ENCODE measurements at places on chromosomes 16 and 17. TPM values are rescaled to one million over a fixed set of nuclear protein-coding genes. Genes with fewer than 3 reads are reported as not detected.

Gene HNF1B
- total RNA-seq = not detected

Gene SLC46A1
- total RNA-seq = 44.7 TPM

Gene KRTAP4-5
- total RNA-seq = not detected

Gene C1QTNF1
- total RNA-seq = not detected

DNA sequence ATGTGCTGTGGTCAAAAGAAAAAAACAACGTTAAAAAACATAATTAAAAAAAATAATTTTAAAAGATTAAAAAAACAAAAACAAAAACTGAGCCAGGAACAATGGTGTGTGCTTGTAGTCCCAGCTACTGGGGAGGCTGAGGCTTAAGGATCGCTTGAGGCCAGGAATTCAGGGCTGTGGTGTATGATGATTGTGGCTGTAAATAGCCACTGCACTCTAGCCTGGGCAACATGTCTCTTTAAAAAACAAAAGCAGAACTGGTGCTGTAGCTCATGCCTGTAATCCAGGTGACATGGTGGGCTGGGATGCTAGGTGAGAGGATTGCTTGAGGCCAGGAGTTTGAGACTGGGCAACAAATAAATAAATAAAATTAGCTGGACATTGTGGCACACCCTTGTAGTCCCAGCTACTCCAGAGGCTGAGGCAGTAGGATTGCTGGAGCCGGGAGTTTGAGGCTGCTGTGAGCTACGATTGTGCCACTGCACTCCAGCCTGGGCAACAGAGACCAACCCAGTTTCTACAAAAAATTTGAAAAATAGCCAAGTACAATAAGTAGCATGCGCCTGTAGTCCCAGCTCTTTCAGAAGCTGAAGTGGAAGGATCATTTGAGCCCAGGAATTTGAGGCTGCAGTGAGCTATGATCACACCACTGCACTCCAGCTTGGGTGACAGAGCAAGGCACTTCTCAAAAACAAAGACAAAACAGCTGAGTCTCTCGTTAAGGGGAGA, 43.6 kb downstream of the NFATC3 start:
- peak; percentile 15 for DNase-seq

- DNase-seq = no peak
These were observed 22.2 kb downstream of the TAC4 start for GRCh38 chr17:49825645-49826044.

DNA sequence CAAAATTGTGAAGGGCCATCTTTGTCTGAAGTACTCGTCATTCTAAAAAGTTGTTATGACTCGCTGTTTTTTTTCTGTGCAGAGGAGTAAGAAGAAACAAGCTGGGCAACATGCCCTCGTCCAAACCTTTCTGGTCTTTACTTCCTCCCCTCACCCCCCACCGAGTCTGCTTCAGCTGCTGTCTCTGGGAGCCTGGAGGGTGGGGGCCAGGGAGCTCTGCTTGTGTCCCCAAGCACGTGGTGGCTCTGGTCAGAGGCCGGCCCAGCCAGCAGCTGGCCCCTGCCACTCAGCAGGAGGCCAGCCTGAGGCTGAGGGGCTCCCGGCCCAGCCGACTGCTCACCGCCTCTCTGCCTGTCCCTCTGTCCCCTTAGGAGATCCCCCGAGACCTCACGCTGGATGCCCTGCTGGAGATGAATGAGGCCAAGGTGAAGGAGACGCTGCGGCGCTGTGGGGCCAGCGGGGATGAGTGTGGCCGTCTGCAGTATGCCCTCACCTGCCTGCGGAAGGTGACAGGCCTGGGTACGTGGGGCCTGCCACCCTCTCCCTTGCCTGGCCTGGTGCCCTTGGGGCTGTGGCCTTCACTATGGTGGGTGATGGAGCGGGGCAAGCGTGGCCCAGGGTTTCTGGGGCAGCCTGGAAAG, 53.7 kb upstream of the LGALS9 start:
- no peak for DNase-seq

GRCh38 chr17:38621538-38621937, 15.8 kb upstream of the SRCIN1 start:
- no peak for DNase-seq

DNA sequence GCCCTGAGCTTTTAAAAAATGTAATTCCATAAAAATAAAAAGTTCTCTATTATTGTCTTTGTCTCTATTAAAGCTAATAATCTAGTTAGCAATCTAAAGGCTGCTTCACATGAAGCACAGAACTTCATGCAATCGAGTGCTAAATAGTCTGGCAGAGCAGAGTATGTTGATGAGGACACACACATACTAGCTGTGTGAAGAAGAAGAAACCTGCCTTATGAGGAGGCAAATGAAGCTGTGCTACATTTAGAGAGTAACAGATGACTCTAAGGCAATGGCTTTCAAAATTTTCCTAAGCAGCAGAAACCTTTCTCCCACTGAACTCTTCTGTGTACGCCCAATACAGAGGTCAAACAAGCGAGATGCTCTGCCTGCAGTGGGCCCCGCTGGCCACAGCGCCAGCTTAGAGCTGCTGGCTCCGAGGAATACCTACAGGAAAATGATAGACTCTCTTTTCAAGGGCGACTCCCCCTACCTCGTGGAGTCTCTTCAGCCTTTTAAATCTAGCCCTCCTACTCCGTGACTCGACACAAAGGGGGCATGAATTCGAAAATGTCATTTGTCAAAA, 39.2 kb downstream of the GNA13 start:
- peak; percentile 58 for DNase-seq

Gene CXCL16
- total RNA-seq = not detected

DNA sequence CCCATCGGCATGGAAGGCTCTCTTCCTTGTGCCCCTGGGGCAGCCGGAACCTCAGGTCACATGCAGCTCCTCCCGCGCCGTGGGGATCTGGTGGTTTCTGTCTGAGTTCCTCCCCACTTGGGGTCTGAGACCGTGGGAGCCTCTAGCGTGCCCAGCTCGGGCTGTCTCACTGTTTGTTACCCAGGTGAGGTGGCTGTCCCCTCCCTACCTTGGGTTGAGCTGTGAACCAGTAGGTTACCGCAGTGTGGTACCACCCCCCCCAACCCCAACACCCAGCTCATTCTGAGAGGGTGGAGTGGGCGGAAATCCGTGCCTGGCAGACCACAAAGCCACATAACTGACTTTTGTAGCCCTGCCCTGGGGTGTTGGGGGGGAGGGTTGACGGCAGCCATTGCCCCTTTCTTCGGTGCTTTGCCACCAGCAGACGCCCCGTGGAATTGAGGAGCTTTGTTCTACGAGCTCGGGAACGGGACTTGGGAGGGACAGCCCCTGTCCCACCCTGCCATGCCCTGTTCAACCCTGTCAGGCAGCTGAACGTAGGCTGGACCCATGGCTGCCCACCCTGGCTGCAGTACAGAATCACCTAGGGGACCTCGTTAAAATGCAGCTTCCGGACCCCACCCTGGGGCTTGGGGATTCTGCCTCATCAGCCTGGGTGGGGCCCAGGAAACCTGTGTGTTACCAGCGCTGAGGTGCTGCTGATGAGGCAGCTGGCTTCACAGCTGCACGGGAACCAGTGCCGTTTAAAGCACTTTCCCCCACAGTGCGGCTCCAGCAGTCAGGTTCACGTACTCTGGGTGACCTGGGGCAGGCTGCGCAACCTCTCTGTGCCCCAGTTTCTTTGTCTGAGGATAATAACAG, 18.5 kb downstream of the RAP1GAP2 start:
- DNase-seq = no peak

DNA sequence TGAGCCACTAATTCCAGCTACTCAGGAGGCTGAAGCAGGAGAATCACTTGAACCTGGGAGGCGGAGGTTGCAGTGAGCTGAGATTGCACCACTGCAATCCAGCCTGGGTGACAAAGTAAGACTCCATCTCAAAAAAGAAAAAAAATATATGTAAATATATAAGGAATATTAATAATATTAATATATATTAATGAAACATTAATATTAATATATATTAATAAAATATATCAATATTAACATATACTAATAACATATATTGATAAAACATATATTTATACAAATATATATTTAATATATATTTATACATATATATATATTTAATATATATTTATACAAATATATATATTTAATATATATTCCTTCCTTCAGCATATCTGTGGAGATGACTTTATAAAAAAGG, 338.0 kb downstream of the NPIPA8 start:
- no peak for DNase-seq

- no peak for DNase-seq
These were observed 1.1 kb downstream of the SMIM5 start for GRCh38 chr17:75634376-75634740.

- peak; percentile 15 for DNase-seq
These were observed 841 bp downstream of the C16orf89 start for GRCh38 chr16:5064915-5065314.

GRCh38 chr16:24609417-24609739, 70.0 kb downstream of the RBBP6 start:
- DNase-seq = no peak

- no peak for DNase-seq
These were observed 40.7 kb upstream of the DLX4 start for GRCh38 chr17:49928126-49928800.

- DNase-seq = no peak
These were observed 1.5 kb downstream of the PPM1E start for GRCh38 chr17:58757162-58757613.

Gene NDRG4
- total RNA-seq = 9.5 TPM

GRCh38 chr16:25109643-25110042, 1.9 kb upstream of the LCMT1 start:
- peak; percentile 16 for DNase-seq

DNA sequence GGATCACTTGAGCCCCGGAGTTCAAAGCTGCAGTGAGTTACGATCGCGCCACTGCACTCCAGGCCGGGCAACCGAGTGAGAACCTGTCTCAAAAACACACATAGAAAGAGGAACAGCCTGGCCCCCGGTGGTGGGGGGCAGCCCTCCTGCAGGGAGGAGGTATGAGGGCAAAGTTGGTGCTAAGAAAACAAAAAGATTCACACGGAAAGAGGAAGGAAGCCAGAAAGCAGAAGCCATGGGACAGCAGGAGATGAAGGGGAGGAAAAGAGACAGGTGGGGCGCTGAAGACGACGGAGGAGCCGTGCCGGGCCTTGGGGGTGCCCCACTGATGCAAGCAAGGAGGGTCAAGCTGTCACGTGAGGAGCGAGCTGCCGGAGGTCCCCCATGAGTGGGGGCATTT, 8.2 kb upstream of the C16orf74 start:
- DNase-seq = no peak

DNA sequence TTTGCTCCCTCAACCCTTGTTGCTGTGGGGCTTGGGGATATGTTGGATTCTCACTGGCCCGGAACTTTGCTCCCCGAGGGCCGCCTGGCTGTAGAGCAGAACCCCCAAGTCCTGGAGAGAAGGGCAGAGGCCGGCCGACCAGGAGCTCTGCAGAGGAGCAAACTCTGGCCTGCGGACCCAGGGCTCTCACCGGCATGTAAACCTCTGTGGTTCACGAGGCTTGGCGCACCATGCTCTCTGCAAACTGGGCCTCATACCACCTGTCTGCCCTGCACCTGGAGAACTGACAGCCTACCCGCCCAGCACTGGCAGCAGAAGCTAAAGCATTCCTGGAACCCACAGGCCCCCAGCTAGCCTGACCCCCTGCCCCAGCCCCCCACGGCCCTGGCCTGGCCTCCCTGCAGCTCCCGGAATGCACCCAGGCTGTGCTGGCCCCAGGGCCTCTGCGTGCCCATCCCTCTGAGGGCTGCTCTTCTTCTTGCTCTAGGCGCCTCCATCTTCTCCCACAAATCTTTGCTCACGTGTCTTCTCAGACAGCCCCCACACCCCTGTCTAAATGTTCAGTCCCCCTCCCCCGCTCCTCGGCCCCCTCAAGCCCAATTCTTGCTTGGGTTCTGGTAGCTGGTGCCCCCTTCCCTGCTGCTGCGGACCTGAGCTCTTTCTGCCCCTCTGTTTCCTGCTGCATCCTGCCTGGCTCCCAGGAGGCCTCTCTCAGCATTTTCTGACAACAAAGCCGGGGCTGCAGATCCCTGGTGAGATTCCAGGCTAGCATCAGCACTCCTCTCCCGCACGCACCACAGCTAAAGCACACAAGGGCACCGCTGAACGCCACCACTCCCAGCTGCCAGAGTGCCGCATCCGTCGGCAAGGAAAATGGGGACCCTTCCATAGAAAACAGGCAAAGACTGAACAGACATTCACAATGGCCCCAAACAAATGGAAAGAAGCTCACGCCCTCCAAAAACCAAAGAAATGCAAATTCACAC, 23.3 kb downstream of the ACTG1 start:
- DNase-seq = no peak

DNA sequence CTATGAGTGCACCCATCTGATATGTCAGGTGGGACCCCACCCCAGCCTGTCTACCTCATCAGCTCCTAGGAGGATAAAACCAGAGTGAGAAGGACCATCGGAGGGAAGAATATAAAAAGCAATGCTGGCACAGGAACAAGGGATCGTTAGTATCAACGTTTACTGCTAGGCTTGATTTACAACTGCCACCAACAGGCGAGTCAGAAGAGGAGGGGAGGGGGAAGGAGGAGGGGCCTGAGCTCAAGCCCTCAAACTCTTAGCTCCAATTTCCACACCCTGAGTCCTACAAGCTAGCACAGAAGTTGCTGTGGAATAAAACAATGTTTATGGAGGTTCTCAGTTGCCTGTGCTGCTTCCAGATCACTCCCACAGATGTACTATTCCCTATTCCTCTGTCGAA, 234.5 kb downstream of the C16orf78 start:
- no peak for DNase-seq

DNA sequence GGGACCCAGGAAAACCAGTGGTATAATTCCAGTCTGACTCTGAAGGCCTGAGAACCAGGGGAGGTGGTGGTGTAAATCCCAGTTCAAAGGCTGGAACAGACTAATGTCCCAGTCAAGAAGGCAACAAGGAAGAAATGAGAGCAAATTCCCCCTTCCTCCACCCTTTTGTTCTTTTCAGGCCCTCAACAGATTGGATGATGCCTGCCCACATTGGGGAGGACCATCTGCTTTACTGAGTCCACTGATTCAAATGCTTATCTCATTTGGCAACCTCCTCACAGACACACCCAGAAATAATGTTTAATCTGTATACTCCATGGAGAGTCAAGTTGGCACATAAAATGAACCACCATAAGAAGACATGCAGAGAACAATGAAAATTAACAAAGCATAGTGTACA, 61.9 kb upstream of the CRYM start:
- DNase-seq = peak; percentile 78

DNA sequence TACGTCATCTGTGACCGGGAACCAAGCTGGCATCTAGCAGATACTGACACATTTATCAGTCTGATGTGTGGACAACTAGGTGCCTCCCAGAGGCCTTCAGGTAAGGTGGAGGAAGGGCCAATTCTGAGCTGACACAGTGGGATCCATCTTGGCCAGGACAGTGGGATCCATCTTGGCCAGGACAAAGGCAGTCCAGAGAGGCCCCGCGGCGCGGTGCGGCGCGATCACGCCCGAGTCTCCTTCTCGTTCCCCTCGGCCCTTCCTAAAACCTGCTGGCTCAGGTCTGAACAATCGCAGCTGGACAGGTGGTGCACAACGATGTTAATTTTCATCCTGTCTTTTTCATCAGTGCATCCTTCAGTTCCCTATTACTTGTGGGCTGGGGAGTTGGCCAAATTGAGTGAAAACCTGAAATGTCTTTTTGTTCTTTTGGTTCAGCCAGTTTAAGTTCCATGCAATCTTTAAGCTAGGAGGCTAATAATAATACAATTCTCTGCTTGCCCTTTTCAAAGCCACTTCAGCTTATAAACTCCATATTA, 486 bp upstream of the WSB1 start:
- DNase-seq = peak; percentile 8

Gene CX3CL1
- not detected for total RNA-seq

Gene HBQ1
- 1.1 TPM for total RNA-seq

Gene TNFSF13
- total RNA-seq = not detected

Gene NKD1
- not detected for total RNA-seq

Gene P2RX5
- total RNA-seq = 1.0 TPM

Gene CLEC16A
- 15.6 TPM for total RNA-seq
